ENCODE measurements at places on chromosomes 5 and 9.
A peak's percentile ranks its signal among the peaks of the same experiment; 100 is the strongest.

- DNase-seq = no peak
Measured at GRCh38 chr5:82674671-82675070, 396.5 kb upstream of the RPS23 start.

DNA sequence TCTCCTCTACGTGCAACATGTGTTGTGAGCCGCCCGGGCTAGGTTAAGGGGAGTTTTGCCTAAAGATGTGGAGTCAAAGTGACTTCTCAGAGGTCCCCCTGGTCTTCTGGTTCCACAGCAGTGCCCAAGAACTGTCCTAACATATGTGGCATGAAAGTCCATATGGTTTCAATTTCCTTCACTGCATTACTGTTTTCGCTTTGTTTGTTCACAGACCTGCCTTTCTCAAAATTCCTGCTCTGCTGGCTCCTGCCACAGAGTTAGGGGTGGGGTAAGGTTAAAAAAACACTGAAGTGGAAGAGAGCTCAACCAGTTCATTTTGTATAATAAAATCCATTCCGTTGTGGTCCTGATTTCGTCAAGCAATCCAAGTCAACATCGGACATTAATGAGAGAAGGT, 289.4 kb downstream of the DMAC1 start:
- DNase-seq = no peak

GRCh38 chr5:163635631-163636030, 130.2 kb downstream of the MAT2B start:
- no peak for DNase-seq

GRCh38 chr9:71703172-71703872, 65.0 kb downstream of the CEMIP2 start:
- DNase-seq = no peak

- no peak for DNase-seq
Measured at GRCh38 chr5:66987949-66988838, 208.4 kb downstream of the CD180 start.

DNA sequence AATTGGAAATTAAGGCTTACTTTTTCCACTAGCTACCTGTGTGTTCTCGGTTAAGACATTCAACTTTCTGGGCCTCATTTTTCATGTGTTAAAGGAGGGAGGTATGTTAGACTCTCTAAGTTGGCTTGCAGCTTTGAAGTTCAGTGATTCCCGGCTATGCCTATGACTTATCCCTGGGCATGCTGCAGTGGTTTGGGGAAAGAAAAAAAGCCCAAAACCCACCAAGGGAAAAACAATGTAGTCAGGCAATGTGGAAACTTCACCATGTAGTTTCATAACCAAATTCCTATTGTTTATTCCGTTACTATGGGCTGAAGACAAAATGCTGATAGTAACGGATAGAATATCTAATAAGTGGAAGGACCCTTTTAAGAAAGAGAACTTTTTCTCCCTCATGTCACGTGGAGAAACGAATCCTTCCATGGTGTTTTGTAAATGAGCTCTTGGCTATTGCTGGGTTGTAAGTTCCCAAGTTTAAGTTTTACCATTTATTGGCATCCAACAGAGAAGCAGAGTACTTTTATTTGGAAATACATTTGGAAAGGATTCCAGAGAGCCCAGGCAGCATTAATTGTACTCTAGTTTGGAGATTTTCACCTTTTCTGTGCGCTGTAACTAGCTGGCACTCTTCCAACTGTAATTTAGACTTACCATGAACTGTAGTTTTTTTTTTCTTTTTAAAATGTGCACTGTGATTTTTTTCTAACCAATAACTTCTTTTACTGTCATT, 84.9 kb upstream of the MPDZ start:
- DNase-seq = no peak

- no peak for DNase-seq
Measured at GRCh38 chr5:94901191-94901979, 282.9 kb downstream of the SLF1 start.

DNA sequence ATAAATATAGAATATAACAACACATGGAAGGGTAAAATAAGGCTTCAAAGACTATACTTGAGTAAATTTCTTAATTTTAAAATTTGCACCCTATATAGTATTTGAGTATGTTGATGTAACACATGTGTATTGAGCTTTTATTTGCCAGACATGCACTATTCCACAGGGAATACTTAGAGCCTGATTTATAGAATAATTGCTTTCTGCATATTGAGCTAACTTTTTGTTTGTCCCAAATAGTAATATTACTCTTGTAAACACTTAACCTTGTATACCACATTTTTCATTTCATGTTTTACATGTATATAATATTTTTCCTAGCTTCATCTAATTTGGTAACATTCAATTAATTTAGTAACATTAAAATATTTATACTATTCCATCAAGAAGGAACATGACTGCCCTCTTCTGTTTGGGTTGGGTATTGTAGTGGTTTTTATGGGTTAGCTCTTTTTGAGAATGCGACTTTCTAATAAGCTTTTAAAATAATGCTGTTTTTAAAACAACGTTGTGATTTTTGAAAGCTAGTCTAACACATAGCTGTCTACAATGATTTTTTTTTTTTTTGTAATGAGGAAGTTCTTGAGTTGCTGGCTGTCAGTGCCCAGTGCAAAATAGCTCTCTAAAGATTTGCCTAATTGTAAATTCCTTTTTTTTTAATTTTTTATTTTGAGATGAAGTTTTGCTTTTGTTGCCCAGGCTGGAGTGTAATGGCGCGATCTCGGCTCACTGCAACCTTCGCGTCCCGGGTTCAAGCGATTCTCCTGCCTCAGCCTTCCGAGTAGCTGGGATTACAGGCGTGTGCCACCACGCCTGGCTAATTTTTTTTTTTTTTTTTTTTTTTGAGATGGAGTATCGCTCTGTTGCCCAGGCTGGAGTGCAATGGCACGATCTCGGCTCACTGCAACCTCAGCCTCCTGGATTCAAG, 4.8 kb downstream of the SUB1 start:
- no peak for DNase-seq

DNA sequence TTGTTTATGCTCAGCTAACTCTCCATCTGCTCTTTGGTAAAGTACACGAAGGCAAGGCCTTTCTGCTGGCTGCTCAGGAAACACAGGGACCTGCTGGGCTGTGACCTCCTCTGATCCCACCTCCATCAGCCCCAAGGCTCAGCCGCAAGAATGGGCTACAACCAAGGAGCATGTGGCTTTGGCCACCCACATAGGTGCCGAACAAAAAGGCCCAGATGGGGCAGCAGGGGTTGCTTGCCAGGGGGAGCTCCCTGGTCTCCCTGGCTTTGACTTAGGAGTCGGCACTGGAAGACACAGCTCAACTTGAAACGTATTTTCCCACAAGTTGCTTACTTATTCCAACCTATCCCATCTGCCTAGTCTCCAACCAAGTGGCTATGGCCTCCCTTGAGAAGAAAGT, 461.1 kb downstream of the ICE1 start:
- no peak for DNase-seq

DNA sequence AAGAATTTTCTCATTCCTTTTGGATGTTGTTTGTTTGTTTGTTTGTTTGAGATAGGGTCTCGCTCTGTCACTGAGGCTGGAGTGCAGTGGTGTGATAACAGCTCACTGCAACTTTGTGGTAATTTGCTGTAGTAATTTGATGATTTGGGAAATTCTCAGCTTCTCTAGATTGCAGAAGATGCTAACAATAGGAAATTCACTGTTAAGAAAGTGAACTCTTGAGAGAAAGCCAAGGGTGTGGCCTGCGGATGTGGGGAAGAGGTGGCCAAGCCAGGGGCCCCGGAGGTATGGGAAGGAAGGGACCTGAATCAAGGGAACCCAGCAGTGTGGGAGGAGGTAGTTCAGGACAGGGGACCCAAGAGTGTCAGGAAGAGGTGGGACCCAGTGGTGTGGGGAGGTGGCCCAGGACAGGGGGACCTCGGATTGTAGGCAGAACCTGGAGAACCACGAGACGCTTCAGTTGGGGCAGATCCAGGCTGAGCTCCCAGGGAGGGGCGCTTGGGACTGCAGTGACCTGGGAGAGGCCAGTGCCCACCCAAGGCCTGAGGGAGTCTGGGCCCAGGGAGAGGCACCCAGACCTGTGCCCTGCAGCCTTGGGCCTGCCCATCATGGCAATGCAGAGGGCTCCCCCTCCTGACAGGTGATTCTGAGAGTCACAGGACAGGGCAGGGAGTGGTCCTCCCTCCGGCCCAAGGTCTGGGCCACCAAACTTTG, 5.6 kb upstream of the LCN2 start:
- DNase-seq = no peak

- no peak for DNase-seq
Measured at GRCh38 chr5:124905256-124906130, 159.1 kb upstream of the ZNF608 start.

DNA sequence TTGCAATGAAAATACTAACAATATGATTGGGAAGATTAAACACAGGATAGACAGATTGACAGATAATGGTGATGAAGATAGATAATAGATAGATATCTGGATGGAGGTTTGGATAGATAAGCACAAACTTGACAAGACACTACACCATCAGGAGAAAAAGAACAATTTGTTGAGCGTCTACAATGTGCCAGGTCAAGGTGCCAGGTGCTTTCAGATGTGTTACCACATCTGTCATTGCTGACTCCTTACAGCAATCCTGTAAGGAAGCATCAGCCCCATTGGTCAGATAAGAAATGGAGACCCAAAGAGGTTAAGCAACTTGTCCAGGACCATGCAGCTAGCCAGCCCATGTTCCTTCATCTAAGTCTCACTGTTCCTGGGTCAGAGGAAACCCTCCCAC, 1.6 kb upstream of the GABRP start:
- no peak for DNase-seq

- no peak for DNase-seq
Measured at GRCh38 chr5:175900157-175900556, 28.8 kb downstream of the CPLX2 start.

DNA sequence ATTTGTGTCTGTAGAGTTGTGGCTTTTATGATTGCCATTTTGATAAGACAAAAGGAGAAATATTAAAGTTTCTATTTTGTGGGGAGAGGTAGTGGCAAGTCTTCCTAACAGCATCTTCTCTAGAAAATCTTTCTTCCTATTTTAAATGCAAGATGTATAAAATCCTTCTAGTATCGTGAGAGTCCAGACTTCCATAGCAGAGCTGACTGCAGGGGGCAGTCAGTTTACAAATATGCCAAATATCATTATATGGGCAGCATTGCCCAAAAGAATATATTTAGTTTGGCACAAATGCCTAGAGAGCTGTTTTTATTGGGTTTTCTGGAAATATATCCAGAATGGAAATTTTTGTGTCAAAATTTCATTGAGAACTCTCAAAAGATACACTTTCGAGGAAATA, 82.1 kb upstream of the ALDH1A1 start:
- no peak for DNase-seq

GRCh38 chr5:172883066-172883465, 49.0 kb downstream of the ERGIC1 start:
- DNase-seq = no peak

DNA sequence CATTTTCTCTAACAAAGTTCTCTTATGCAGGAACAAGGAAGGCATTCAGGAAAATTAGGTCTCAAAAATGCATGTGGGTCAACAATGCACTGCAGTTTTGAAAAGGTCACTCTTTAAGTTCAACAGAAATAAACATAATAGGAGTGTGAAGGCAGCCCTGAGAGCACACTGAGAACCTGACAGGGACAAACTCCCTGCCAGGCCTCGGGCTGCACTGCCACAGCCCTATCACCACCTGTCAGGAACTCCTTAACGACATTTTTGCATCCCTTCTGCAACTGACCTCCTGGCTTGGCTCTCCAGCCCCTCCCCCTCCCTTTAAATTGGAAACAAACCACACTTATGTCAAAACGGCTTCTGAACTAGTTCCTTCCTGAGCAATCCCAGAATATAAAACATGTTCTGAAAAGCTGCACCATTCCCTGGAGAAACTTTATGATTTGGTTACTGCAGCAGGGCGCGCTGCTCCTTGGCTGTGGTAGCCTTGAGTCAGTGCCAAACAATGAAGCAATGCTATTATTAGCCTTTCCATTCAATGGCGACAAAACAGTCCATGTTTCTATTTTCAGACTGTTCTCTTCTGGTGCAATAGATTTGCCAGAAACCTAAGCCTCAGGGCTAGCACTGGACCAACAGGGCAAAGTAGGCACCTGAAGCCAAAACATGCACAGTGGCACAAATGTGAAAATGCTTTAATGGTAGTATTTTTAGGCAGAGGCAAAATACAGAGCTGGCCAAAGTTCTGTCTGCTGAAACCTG, 160.1 kb upstream of the ZNF608 start:
- peak; percentile 8 for DNase-seq

- no peak for DNase-seq
Measured at GRCh38 chr9:131235480-131235851, 40.8 kb downstream of the FAM78A start.

- peak; percentile 92 for DNase-seq
Measured at GRCh38 chr9:129068990-129069861, 11.7 kb upstream of the DOLPP1 start.

- peak; percentile 76 for DNase-seq
Measured at GRCh38 chr5:148805326-148806290, 20.8 kb upstream of the ADRB2 start.

GRCh38 chr9:99140685-99141314, 35.9 kb downstream of the TGFBR1 start:
- DNase-seq = no peak

DNA sequence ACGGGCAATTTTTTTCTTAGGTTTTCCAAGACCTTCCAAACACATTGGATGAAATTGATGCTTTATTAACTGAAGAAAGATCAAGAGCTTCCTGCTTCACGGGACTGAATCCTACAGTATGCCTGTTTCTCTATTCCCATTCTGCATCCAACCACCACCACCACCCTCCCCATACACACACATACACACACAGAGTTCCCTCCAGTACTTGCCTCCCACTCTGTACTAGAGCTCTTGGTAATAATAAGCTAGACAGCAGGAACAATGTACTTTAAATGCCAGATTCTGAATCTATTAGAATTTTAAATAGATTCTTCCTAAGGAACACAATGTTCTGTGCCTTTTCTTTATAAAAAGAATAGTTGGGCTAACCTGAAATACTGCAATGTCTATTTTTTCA, 67.4 kb downstream of the KLF9 start:
- no peak for DNase-seq

DNA sequence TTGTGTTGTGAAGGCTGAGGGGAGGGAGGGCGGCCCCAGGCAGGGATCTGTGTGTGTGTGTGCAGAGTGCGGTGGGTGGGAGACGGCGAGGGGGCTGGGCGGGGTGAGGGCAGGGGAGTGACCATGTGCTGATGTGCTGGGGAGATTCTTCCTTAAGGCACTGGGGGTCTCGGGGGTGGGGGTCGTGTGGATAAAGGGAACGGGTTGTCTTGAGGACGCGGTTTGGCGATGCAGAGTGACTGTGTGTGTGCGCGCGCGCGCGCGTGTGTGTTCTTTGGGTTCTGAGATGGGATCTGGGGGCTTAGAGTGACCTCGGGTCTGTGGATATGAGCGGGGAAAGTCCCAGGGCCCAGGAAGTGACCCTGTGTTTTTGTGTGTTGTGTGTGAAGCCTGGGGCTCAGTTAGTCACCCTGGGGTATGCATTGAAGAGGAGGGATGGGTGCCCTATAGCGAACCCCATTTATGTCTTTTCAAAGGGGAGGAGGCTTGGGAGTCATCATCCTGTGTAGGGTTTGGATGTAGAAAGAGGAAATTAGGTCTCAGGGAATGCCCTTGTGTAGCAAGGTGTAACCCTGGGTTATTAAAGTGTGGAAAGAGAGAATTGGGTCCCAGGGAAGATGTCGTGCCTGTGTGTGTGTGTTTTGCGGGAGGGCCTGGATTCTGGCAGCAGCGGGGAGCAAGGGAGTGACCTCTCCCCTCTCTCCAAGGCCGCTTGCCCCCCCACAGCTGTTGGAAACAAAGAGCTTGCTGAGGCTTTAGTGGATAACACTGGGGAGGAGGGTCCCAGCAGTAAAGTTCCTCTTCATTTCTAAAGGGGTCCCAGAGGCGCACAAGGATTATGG, 1.4 kb downstream of the TMEFF1 start:
- no peak for DNase-seq

GRCh38 chr9:76528642-76529190, 69.7 kb downstream of the GCNT1 start:
- DNase-seq = no peak

Measured in bone marrow (tissue), 2 donors.